ENCODE measurements at places on chromosomes 1 and 21.
A peak's percentile ranks its signal among the peaks of the same experiment; 100 is the strongest.

DNA sequence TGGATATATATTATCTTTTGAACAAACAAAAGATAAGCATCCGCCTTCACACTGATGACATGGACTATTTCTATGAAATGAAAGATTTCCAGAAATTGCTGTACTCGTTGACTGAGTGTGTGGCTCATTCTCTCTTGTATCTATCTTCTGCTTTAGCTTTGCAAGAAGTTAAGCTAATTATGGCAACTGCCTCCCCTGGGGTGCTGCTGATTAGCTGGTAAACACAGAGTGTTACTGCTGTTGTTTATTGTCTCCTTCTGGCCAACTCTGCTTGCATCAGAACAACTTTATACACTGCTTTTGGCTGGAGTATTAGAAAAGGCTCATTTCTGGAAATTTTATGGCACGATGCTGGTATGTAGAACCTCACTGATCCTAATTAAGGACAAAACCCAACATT is 95.6 kb upstream of the SNX7 start:
- no peak for DNase-seq

DNA sequence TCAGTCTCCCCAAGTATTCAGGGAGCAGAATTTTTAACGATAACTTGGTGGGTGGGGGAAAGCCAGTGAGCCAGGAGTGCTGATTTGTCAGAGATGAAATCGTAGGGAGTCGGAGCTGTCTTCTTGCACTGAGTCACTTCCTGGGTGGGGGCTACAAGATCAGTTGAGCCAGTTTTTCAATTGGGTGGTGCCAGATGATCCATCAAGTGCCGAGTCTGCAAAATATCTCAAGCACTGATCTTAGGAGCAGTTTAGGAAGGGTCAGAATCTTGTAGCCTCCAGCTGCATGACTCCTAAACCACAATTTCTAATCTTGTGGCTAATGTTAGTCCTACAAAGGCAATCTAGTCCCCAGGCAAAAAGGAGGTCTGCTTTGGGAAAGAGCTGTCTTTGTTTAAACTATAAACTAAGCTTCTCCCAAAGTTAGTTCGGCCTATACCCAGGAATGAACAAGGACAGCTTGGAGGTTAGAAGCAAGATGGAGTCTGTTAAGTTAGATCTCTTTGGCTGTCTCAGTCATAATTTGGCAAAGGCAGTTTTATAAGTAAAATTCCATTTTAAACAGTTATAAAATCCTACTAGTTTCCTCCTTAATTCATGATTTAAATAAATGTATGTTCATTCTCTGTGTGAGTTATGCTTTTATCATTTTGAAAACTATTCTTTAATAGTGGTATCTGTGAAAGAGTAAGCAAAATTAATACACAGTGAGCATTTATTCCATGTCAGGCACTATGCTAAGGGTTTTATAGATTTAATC is 51.7 kb downstream of the SLC16A1 start:
- peak; percentile 22 for DNase-seq

GRCh38 chr1:119637710-119638109 is 10.4 kb downstream of the ZNF697 start:
- no peak for DNase-seq

- DNase-seq: no peak
These were observed 11.7 kb downstream of the EIF2D start for GRCh38 chr1:206600527-206600926.

DNA sequence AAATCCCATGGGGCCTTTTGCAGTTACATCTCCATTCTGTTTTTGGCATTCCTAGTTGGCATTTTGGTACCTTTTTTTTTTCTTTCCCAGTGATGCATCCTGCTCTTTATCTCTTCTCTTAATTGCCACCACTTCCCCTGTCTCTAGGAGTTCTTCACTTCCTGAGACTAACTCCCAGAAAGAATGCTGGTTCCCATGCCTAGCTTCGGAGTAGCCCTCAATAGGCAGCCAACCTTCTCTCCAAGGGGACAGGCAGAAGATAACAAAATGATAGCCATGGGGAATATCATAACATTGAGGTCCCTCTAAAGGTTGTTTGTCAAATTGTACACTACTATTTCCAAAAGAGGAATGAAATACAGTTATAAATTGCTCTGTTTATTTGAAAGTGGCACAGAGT is 150.6 kb upstream of the UBE2U start:
- no peak for DNase-seq

GRCh38 chr1:43750083-43750482 is 42.7 kb downstream of the ST3GAL3 start:
- no peak for DNase-seq

GRCh38 chr1:3772715-3773571 is at the start of gene SMIM1:
Gene SMIM1, plus strand, starts transcription at chr1:3772749. Its CDS starts 2,625 bp downstream, at chr1:3775374.
- DNase-seq: no peak

DNA sequence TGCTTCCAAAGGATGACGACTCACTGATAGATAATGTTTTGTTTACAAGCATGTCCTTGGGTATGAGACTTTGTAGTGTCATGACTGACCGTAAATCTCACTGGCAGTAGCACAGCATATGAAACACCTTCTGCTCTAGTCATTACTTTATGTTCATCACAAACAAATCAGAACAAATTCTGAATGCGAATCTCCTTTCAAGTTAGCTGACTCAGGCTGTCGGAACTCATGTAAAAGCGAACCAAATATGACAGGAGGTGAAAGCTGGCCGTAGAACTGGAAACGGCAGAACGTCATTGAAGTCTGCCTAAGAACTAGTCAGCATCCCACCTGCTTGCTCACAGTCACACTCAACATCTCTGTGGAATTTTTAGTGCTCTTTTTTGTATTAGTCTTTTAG is 143.9 kb downstream of the RGS7 start:
- no peak for DNase-seq

GRCh38 chr1:116983678-116984077 is 17.9 kb upstream of the CD101 start:
- DNase-seq: no peak

- DNase-seq: no peak
These were observed 97.4 kb downstream of the PRDM2 start for GRCh38 chr1:13797397-13797796.

GRCh38 chr1:108200687-108201051 is 526 bp upstream of the SLC25A24 start:
- DNase-seq: no peak

- no peak for DNase-seq
These were observed 163.8 kb downstream of the COL24A1 start for GRCh38 chr1:85992791-85993190.

- no peak for DNase-seq
These were observed 2.9 kb upstream of the CLIC4 start for GRCh38 chr1:24742090-24742938.

DNA sequence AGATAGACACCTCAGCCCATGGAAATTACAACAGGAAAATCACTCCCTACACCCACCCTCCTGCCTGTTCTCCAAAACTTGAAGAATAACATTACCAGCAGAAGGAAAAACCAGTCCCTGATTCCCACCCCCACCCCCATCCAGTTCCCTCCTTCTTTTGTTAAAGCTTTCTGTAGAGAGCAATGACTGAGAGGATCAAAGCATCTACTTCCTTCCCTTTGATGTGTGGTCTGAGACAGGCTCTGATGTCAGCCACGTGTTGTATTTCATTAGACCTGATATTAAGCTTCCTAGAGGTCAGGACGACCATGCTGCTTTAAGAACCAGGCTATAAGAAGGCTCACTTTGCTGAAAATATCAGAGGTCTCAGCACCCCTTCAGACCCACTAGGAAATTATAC is 73.9 kb upstream of the HAO2 start:
- no peak for DNase-seq

GRCh38 chr1:31795801-31796621 is 19.8 kb downstream of the SPOCD1 start:
- no peak for DNase-seq

- DNase-seq: no peak
These were observed 283.9 kb downstream of the DPYD start for GRCh38 chr1:97636941-97637340.

- DNase-seq: no peak
These were observed 119.4 kb downstream of the AKT3 start for GRCh38 chr1:243730487-243731150.

DNA sequence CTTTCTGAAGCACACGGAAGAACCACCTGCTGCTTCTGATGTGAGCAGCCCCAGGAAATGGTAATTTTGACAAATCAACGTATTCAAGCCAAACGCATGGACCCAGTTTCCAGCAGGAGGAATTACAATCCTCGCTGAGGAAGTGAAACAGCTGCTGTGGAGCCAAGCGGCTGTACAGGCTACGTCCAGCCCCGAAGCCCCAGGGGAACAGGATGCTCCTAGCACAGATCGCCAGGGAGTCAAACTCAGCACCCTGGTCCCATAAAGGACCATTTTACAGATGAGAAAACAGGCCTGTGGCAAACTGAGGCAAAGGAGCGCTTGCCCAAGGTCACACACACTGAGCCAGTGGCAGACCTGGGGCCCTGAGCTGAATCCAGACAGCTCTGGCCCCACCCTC is 108.0 kb downstream of the PTPRU start:
- DNase-seq: no peak

GRCh38 chr1:159594625-159595405 is 7.2 kb downstream of the APCS start:
- DNase-seq: no peak
